ENCODE measurements at places on chromosomes 11 and 22. TPM values are rescaled to one million over a fixed set of nuclear protein-coding genes. Genes with fewer than 3 reads are reported as not detected.

Gene TRIM51
- not detected for total RNA-seq

Gene TMPRSS5
- total RNA-seq, result 0.62 TPM

Gene PNPLA5
- not detected for total RNA-seq

Gene OR56A1
- total RNA-seq, result not detected

Gene GUCY1A2
- total RNA-seq, result 0.07 TPM

Gene DBX1
- total RNA-seq, result not detected

Gene TRIM66
- total RNA-seq, result 1.4 TPM

Gene SHISAL1
- total RNA-seq, result 3.1 TPM

Gene TSPAN32
- total RNA-seq, result 13.3 TPM

DNA sequence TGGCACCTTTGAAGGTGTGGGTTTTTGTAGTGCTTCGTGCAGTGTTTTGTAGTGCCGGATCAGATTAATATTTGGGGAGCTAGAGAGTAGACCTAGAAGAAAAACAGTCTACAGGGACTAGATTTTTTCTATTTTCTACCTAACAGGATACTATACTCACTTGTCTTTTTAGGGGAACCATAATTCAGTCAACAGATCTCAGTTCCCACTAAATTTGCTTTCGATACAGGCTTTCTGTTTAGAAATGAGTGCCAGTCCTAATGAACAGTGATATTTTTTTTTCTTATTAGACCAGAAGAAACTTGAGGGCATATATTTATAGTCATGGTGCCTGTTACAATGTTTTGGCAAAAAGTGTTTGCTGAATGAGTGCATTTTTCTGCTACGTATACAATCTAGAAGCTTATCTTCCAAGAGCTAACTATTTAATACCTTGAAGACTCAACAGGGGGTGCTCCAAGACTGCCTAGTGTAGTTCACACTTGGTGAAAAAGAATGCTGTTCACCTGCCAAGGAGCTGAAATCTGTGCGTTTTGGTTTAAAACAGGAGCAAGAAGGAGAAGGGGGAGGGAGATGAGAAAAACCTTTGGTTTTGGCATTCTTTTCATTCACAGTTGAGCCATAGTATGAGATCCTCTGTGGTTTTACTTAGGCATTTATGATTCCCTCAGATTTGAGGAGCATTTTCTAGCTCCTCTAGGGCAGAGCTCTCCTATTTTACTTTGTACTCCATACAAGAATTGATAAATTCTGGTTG lies 44.9 kb upstream of the VSTM5 start:
- peak; percentile 57 for DNase-seq

- no peak for DNase-seq
These were observed 11.6 kb downstream of the OPCML start for GRCh38 chr11:133520707-133521106.

DNA sequence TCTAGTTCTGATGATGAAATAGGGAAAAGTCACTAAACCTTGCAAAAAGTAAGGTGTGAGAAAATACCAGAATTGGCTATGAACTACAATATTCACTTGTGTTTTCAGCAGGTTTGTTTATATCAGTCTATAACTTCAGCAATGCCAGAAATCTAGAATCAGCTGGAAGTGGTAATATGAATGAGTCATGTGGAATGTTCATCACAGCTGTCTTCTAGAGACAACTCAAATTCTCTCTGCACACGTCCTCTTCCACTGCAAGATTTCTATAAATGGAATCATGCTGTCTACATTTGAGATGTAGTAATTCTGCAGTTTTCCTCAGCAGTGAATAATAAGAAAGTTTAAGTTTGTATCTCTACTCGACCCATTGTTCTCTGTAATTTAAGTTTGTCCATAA lies 89.9 kb downstream of the OR4A15 start:
- no peak for DNase-seq

GRCh38 chr22:49712195-49712791 lies 115.4 kb downstream of the BRD1 start:
- no peak for DNase-seq

DNA sequence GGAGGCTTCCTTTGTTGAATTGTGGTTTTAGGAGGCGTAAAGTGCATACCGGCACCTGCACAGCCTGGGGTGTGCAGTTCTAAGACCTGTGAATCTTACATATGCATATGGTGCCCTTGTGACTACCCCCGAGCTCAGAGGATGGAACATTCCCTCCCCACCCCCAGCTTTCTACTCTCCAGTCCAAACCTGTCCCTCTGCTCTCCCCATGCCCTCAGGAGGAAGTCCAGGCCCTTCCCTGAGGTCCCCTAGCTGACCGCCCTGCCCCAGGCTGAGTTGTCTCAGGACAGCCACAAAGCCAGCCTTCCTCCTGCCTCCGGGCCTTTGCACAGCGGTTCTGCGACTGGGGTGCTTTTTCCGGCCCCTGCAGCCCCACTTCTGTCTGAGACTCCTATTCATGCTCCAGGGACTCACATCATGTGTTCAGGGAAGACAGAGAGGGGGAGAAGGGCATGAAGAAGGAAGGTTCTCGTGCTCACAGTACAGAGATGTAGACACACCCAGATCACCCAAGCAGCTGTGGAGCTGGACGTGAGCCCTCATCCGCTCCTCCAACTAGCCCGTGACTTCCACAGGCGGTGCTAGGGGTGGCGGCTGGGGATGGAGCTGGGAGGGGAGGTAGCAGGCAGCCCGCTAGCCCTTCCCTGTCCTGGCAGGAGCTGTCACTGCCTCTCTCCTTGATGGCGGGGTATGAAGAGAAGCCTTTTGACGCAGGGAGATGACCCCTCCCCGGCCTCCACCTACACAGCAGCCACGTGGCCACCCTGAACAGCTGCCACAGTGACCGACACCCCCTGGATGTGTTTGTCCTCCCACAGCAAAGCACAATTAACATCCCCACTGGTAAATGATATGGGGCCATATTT lies 50.8 kb downstream of the FLRT1 start:
- DNase-seq, result peak; percentile 34

GRCh38 chr11:101872171-101872882 lies 42.5 kb upstream of the CEP126 start:
- DNase-seq, result no peak

DNA sequence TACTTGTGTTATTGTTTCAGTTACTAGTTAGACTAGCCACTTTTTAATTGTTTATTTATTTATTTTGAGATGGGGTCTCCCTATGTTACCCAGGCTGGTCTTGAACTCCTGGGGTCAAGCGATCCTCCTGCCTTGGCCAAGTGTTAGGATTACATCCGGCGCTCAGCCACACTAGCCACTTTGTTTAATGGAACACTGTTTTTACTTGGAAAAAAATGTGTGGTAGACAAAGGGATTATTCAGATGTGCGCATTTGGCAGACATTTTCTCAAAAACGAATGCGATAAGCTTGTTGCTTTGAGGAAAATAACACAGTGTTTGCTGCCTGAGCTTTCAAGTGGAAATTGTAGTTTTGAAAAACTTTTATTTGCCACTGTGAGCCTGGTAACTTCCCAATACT lies 51.0 kb downstream of the CTNND1 start:
- no peak for DNase-seq

DNA sequence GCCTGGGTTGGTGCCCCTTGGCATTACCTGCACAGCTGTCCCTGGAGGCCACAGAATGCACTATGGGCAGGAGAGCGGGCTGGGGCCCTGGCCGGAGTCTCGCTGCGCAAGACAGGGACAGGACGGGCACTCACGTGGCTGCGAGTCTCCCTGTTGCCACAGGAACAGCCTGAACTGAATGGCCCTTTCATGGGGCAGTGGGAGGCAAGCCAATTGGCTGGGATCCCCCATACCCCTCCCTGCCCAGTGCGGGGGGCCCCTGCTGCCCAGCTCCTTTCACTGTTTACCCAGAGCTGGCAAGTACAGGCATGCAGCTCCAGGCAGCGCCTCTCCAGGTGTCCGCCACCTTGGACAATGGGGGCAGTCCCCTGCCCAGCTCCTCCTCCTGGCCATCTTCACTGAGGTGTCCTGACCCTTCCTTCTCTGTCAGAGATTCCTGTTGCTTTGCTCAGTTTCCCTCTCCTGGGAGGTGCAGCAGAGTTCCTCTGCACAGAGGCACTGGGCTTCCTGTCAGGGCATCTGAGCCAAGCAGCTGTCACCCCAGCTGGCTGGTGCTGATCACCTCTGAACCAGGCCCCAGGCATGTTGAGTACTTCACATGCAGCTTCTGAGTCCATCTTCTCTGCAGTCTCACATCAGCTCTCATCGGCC lies 5.2 kb downstream of the USP2 start:
- no peak for DNase-seq

DNA sequence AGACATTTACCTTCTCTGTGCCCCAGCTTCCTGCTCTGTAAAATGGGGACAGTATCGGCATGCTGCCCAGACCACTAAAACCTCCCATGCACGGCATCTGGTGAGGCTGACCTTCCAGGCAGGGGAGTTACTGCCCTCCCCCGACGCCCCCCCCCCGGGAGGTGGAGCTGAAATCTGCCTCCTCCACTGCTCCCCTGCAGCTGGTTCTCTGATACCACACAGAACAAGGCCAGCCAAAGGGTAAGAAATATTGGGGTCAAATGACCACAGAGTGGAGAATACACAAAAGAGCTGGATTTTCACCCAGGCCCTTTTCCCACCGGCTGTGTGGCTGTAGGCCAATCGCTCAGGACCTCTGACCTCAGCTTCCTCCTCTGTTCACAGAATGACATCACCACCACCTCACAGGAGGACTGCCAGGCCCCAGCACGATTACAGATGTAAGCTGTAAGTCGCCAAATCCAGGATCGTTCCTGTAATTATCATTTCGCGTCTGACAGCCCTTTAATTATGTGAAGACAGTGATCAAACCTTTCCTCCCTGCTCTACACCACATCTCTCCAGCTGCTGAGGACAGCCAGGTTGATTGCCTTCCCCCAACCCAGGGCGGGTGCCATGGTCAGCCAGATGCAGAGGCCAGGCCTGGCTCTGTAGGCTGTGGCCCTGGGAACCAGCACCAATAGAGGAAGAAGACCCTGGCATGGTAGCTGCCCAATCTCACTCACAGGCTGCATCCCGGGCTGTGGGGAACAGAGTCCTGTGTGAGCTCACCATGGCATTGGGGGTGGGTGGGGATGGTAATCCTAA lies 35.7 kb upstream of the KLHL35 start:
- peak; percentile 56 for DNase-seq
